Activated naive CD4-positive, alpha-beta T cell treated with anti-CD3 and anti-CD28 coated beads, Interleukin-2, amount 10 ng/mL, durations not matched to agents 5 hours and 36 hours (primary cell): ENCODE measurements at places on chromosomes 6 and 20. TPM values are rescaled to one million over a fixed set of nuclear protein-coding genes. Genes with fewer than 3 reads are reported as not detected.

Gene CDH4
- total RNA-seq, result 0.13 TPM

Gene TP53INP2
- 3.7 TPM for total RNA-seq

Gene LPA
- not detected for total RNA-seq

Gene GMPR
- total RNA-seq, result 0.55 TPM

Gene EYS
- total RNA-seq, result not detected

Gene CCN2
- total RNA-seq, result not detected

Gene CALHM6
- total RNA-seq, result 15.9 TPM

Gene MAP7
- total RNA-seq, result 3.1 TPM

Gene BMP2
- not detected for total RNA-seq

Gene KCNK15
- not detected for total RNA-seq

Gene PRR18
- not detected for total RNA-seq

Gene OVOL2
- total RNA-seq, result not detected

Gene C6orf132
- total RNA-seq, result not detected

Gene SAPCD1
- 11.3 TPM for total RNA-seq

Gene PPP1R14C
- not detected for total RNA-seq

Gene BHLHE23
- total RNA-seq, result not detected

Gene RAET1L
- not detected for total RNA-seq

Gene HIVEP1
- 20.5 TPM for total RNA-seq

Gene PAK5
- not detected for total RNA-seq

Gene SLPI
- not detected for total RNA-seq

Gene HLA-DRA
- total RNA-seq, result 58.1 TPM

Gene DUSP15
- total RNA-seq, result not detected

Gene FOXC1
- not detected for total RNA-seq

Gene TINAG
- not detected for total RNA-seq

Gene LY6G6D
- total RNA-seq, result not detected

Gene HSD17B8
- total RNA-seq, result 18.0 TPM

Gene SLC17A2
- not detected for total RNA-seq

Gene FRMD1
- total RNA-seq, result not detected

Gene TNXB
- total RNA-seq, result 4.8 TPM

Gene THBS2
- total RNA-seq, result 0.05 TPM

Gene GABRR1
- not detected for total RNA-seq

Gene TGM3
- not detected for total RNA-seq

Gene FERMT1
- not detected for total RNA-seq

Gene C20orf144
- 0.22 TPM for total RNA-seq

Gene GPR63
- total RNA-seq, result 2.2 TPM

Gene TRIM15
- not detected for total RNA-seq

Gene ALDH8A1
- 0.81 TPM for total RNA-seq

Gene ARG1
- not detected for total RNA-seq

Gene BPI
- not detected for total RNA-seq

Gene CLPSL1
- not detected for total RNA-seq

Gene TP53TG5
- not detected for total RNA-seq

Gene ZC3H12D
- total RNA-seq, result 12.8 TPM

Gene NOX3
- not detected for total RNA-seq

Gene SEMG1
- total RNA-seq, result not detected

Gene DDR1
- 7.0 TPM for total RNA-seq

Gene RNF39
- not detected for total RNA-seq

Gene SPTLC3
- 0.17 TPM for total RNA-seq

Gene CD24
- 0.10 TPM for total RNA-seq

Gene TCFL5
- 9.5 TPM for total RNA-seq

Gene PI3
- not detected for total RNA-seq

Gene IRAK1BP1
- total RNA-seq, result 2.2 TPM

Gene PRSS35
- total RNA-seq, result not detected

Gene CSNK2B
- total RNA-seq, result 195 TPM

Gene MAPK13
- 46.9 TPM for total RNA-seq

Gene CASS4
- 5.8 TPM for total RNA-seq

Gene COL20A1
- not detected for total RNA-seq
